ENCODE measurements at places on chromosomes 1 and 21. TPM values are rescaled to one million over a fixed set of nuclear protein-coding genes. Genes with fewer than 3 reads are reported as not detected.

Gene TMEM82
- total RNA-seq: not detected

Gene PM20D1
- 0.11 TPM for total RNA-seq

Gene LDLRAD2
- not detected for total RNA-seq

Gene OR6N1
- not detected for total RNA-seq

Gene LSS
- 59.7 TPM for total RNA-seq

Gene CLCA4
- not detected for total RNA-seq

Gene AVPR1B
- total RNA-seq: not detected

Gene CAMK2N1
- total RNA-seq: 0.65 TPM

Gene NBPF4
- total RNA-seq: 0.11 TPM

Gene SPRR2G
- not detected for total RNA-seq

Gene PARS2
- total RNA-seq: 5.7 TPM

Gene KPRP
- not detected for total RNA-seq

Gene OR2T33
- not detected for total RNA-seq

Gene PLEKHG5
- 5.0 TPM for total RNA-seq

Gene SAMD13
- total RNA-seq: 0.97 TPM

Gene TEKT2
- total RNA-seq: 0.13 TPM

Gene SERTAD4
- total RNA-seq: not detected

Gene PADI3
- not detected for total RNA-seq
